ENCODE measurements at places on chromosomes 11 and 22.

DNA sequence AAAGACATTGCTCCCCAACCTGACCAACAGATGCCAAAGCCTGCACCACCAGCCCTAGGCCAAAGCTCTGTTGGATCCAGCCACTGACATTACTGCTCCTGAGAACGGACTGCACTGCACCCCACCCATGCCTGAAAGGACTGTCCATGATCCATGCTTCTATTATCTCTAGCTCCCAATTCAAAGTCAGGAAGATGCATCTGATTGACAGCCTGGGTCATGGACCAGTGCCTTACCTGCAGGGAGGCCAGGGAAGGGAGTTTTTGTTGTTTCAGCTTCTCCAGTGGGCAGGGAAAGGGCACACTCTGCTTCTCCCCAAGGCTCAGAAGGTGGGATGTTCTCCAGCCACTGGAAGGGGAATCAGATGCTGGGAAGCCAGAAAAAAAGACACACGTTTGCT lies 4.8 kb upstream of the PRDM11 start:
- DNase-seq = no peak

- no peak for DNase-seq
Measured at GRCh38 chr11:72271980-72272379, 28.0 kb upstream of the PHOX2A start.

- peak; percentile 95 for DNase-seq
Measured at GRCh38 chr22:43151251-43152002, at the start of gene TSPO. Gene TSPO (plus strand): TSS chr22:43151559. CDS start chr22:43159239, 7,680 bp downstream.

DNA sequence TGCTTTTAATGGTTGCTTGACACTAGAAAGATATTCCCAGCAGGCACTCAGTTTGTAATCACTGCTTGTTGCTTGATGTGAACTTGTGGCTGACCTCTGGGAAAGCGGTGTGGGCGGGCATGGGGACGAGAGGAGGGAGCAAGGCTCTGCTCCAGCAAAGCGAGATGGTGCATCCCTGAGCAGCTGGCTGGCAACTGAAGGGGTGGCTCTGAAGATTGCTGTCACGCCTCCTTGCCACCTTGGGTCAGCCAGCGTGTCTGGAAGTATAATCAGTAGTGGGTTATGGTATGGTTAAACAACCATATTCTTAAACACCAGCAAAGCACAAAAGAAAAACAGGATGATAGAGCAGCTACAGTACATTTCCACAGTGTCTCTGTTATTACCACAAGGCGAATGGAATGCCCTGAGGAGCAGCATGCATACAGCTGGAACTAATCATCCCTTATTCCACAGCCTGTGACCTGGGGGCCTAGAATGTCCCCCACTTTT lies 124.5 kb downstream of the TRIM44 start:
- peak; percentile 24 for DNase-seq

DNA sequence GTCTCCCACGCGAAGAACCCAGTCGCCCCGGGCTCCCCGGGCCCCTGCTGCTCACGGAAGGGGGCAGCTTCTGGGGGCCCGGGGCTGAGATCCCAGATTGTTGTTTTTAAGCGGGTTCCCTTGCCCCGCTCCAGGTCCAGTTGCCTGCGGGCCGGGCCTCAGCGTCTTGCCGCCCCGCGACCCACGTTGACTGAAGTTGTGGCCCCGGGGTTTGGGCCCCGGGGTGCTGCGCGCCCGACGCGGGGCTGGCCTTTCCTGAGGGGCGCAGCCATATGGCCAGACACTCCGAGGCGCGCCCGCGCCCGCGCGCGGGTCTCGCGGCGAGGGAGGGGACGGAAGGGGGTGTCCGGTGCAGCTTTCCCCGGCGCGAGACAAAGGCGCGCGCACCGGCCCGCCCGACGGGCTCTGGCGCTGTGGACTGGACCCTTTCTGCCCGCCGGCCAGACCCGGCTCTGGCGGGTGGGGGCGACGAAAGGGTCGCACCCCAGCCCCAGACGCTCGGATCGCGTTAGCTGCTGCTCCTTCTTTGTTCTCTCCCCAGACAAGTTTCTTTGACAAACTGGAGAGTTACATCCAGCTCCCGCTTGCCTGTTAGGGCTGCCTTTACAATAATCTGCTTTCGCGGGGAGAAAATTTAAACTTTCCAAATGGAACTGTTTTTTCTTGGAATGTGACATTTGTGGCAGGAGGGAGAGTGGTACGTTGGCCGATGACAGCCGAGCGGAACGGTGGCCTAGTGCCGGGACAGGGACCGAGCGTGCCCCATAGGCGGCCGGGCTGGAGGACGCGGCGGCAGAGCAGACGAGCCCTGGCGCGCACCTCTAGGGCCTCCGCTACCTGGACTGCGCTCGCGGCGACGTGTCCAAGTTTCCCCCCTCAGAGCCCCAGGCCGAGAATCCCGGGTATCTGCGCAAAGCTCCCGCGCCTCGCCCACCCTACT lies 716 bp downstream of the AMOTL1 start:
- DNase-seq = peak; percentile 57

DNA sequence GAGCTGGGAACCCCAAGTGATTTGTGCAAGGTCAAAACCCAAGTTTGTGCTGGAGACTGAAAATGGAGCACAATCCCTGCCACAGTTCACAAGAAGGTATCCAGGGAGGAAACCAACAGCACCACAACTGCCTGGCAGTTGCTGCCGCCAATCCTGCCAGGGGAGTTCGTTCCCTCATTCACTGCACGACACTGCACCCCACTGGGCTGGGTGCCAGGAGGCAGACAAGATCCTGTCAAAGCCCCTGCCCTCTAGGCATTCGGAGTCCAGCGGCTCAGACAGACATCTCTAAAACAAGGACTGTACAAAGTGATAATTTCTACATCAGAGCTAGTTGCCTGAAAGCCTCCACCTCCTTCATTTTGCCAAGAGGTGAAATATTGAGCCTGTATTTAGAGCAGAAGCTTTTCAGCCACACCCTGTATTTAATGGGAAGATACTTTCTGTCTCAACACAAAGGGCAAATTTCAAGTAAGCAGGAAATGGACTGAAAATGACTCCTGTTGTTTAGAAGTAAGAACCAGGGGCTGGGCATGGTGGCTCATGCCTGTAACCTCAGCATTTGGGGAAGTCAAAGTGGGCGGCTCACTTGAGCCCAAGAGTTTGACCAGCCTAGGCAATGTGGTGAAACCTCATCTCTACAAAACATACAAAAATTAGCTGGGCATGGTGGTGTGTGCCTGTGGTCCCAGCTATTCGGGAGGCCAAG lies 277.4 kb upstream of the NARS2 start:
- no peak for DNase-seq

- no peak for DNase-seq
Measured at GRCh38 chr11:95993438-95994298, 69.8 kb upstream of the MTMR2 start.

- no peak for DNase-seq
Measured at GRCh38 chr22:24707470-24707801, 67.1 kb downstream of the PIWIL3 start.

DNA sequence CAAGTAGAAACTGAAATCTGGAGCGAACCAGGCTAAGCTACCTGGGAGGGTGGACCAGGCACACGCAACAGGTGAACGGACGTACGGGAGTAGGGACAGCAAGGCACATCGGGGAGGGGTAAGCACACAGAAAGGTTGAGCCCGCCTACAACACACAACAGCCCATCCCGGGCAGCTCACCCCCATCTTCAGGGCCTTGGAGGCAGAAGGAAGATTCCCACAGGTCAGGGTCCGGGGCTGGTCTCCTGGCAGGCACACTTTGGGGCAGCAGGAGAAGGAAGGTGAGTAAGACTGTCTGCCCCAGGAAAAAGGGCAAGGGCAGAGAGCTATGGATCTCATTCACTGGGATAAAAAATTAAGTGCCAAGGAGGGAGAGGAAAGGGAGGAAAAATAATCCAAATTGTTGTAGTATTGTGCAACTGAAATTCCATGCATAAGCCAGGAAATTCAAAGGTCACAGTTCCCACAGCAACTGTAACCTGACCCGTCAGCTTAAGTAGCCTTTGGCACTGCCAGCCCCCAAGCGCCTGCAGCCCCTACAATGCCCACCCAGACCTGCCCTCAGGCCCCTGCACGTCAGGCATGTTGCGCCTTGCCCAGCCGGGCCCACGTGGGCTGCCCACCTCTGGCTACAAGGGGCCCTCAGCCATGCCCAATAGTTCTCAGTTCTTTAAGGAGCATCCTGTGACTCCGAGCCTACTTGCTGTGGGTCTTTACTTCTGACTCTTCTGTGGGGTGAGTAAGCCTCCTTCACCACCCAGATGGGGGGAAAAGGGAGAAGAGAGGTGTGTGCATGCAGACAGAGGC lies 51.8 kb downstream of the MICAL3 start:
- peak; percentile 72 for DNase-seq

DNA sequence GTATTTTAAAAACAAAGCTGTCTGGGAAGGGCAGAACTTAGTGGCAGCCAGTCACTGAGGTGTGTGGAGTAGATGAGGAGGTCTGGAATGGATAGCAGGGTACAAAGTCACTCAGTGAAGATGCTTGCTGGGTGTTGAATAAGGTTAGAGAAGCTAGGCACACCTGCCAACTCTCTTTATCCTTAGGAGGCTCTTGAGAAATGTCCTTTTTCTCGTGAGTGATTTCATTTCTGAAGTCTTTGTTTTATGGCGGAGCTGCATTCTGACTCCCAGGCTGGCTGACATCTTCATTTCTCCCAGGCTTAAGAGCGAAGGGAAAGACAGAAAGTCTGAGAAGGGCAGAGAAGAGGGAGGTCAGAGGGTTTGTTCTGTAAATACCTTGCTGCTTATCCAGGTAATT lies 31.0 kb downstream of the CECR2 start:
- no peak for DNase-seq

DNA sequence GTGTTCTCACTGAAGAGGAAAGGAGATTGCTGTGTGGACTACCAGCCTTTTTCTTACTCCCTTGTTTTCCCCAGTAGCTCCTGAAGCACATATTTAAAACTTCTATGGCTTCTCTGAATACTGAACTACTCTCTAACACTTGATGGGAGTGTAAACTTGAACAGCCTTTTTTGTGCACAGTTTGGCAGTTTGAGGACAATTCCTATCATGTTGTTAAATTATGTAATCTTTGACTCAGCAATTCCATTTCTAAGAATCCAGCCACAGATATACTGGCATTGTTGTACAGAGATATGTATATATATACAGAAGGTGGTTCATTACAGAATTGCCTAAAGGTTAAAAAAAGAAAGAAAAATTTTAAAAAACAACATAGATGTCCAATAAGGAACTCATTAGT lies 47.1 kb upstream of the EED start:
- DNase-seq = no peak

DNA sequence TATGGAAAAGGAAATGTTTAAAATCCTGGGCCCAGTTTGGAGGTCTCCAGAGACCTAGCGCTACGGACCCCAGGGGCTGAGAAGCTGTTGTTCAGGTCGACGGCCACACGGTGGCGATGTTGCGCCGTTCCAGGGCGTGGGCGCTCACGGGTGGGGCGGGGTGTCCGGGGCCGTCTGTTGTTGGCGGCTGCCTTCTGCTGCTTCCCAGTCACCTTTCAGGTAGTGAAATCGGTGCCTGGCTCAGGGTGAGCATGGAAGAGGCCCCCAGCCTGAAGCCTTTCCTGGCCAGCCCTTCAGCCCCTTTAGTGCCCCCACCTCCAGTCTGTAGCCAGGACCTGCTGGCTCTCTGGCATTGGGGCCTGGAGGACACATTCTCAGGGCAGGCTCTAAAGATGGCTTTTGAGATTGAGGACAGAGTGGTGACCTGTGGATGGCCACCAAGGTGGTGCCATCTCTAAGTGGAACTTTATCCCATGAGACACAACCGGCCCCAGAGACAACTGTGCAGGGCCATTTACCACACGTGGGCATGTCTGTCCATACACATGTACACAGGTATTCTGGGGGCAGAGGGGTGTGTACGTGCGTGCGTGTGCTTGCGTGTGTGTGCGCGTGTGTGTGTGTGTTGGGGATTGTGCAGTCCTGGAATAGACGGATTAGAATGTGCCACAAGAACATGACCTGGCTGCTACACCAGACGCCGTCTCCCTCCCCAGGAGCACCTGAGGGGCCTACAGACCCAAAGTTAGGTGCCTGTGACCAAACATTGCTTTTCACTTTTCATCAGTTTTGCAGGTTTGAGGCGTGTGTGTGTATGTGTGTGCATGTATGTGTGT lies 53.8 kb downstream of the ST14 start:
- DNase-seq = peak; percentile 87

DNA sequence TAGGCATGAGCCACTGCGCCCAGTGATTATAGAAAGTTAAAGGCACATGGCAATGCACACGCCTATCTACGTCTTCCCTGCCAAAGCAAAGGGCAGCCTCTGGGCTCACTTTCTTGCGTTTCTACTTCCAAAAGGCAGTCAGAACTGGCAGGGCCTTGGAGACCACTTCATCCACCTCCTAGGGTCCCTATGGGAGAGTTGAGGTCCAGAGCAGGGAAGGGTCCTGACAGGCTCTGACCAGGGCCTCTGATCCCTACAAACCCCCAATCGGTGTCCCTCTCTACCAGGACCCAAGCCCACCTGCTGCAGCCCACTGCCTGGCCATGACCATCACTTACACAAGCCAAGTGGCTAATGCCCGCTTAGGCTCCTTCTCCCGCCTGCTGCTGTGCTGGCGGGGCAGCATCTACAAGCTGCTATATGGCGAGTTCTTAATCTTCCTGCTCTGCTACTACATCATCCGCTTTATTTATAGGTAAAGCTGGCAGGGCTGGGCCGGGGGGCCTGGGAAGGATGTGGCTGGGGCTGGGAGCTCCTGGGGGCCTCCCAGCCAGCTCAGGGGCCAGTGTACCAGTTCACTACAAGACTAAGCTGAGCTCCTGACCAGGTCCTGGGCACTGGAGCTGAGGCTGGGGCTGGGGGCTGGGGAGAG lies 1.5 kb downstream of the BEST1 start:
- DNase-seq = no peak

DNA sequence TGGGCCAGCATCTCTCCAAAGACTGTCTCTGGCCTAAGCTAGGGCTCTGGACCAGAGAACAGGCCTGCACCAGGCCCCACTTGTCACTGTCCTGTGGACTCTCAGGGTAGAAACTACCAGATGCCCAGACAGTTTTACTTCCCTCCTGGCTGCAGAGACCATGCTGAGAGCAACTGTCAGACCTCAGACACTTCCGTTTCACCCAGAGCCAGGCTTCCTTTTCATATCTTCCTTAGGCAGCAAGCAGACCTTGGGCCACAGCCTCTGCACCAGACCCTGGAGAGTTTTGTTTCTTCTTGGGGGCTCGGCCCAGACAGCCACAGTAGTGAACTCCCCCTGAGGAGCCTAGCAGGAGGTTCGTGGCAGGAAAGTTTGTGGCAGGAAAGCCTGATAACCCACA lies 12.1 kb upstream of the FCHSD2 start:
- no peak for DNase-seq

GRCh38 chr11:62004473-62004872 lies 37.0 kb upstream of the FTH1 start:
- peak; percentile 34 for DNase-seq

DNA sequence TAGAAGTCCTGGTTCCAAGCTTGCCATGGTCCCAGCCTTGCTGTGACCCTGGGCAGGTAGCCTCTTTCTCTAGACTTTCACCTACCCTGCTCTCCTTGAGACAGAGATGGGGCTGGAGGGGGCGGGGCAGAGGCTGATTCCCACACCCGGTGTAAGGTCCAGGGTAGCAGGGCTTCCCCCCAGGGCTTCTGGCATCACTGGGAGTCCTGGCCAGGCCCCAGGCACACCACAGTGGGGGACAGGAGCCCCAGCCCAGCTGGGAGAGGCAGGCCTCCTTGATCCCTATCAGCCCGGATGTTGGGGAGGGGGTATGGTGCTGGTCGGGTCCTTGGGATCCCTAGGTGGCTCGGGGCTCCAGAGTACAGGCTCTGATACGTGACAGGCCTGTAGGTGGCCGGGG lies 1.7 kb upstream of the NUDT8 start:
- no peak for DNase-seq
